ENCODE measurements at places on chromosomes 3 and 15. TPM values are rescaled to one million over a fixed set of nuclear protein-coding genes. Genes with fewer than 3 reads are reported as not detected.

The CERS3 gene
- total RNA-seq: not detected

The MOBP gene
- not detected for total RNA-seq

The RAB8B gene
- 64.1 TPM for total RNA-seq

The LMAN1L gene
- total RNA-seq: not detected

The PYDC2 gene
- total RNA-seq: not detected

The CTDSPL gene
- total RNA-seq: 59.6 TPM

The RHCG gene
- total RNA-seq: not detected

The MYLK gene
- 483 TPM for total RNA-seq

The ATP13A4 gene
- total RNA-seq: not detected

The GPR62 gene
- total RNA-seq: not detected

The KIF23 gene
- 9.8 TPM for total RNA-seq

Measured in thoracic aorta (tissue), 2 donors.